Occipital lobe (tissue), 3 donors: ENCODE measurements at places on chromosomes 2 and 18. TPM values are rescaled to one million over a fixed set of nuclear protein-coding genes. Genes with fewer than 3 reads are reported as not detected.

Gene SMAD2
- total RNA-seq: 70.8 TPM

GRCh38 chr2:118645876-118646275 is 201.6 kb downstream of the EN1 start:
- no peak for DNase-seq

Gene POTEC
- total RNA-seq: not detected

DNA sequence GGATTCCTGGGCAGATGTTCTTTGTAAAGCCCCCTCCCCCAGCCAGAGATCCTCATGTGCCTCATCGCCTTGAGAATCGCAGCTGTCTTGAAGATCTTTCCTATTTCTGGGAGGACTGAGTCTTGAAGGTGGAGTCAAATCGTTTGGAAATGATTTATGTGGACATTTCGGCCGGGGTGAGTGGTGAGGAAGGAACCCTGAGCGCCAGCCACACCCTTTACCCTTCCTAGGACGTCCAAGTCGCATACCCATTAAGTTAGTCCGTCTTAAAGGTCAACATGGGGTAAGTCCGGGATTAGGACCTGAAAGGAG is 84.9 kb upstream of the ZCCHC2 start:
- DNase-seq: no peak

- no peak for DNase-seq
Measured at GRCh38 chr18:74310411-74310810, 5.2 kb upstream of the C18orf63 start.

Gene ATIC
- 18.6 TPM for total RNA-seq

DNA sequence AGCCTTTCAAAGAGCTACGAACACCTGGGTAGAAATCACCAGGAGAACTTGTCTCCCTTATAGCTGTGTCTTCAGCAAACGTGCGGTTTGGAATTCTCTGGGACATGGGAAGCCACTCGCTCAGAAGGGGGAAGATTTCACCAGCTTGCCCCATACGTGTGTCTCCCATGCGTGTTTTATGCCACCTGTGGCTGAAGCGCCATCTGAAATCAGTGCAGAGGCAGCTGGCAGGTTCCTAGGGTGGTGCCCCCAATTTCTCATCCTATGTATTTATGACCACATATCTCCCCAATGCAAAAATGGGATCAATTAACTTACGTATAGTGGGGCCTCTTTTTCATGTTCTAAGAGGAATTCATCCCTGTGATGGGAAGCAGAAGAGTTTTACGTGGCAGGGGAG is 81.6 kb downstream of the TPO start:
- no peak for DNase-seq

Gene CROCC2
- under 0.01 TPM for total RNA-seq

Gene SS18
- 68.0 TPM for total RNA-seq

DNA sequence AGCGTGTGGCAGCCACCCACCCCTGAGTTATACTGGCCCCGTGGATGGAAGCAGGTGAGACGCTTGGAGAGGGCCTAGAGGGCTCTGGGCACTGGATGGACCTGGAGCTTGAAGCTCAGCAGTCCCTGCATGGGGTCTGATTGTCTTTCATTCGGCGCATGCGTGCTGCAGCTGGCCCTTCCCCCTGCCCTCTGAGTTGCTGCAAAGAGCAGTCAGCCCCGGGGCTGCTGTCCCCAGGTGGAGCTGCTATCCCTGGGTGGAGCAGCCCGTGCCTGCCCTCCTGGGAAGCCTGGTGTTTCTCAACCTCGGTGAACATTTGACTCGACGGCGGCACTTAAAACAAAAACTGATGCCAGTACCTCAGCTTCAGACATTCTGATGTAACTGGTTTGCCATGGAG is 29.6 kb downstream of the IGFBP5 start:
- no peak for DNase-seq

DNA sequence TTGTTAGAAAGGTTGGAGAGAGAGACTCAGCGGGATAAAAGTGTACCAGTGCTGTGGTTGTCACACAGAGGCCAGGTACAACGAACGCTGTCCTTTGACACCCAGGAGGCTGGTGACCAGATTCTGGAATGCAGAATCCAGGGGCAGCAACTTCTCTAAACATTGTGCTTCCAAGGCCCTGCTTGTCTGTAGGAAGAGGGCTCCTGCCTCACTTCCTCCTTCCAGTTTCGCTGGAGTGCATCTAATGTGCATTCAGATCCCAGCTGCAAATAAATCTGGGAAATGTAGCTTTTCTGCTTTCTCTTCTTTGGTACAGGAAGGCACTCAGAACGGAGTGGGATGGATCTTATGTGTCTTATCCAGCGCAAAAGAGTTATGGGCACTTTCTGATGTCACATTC is 171.8 kb upstream of the ATP5MC3 start:
- DNase-seq: no peak

DNA sequence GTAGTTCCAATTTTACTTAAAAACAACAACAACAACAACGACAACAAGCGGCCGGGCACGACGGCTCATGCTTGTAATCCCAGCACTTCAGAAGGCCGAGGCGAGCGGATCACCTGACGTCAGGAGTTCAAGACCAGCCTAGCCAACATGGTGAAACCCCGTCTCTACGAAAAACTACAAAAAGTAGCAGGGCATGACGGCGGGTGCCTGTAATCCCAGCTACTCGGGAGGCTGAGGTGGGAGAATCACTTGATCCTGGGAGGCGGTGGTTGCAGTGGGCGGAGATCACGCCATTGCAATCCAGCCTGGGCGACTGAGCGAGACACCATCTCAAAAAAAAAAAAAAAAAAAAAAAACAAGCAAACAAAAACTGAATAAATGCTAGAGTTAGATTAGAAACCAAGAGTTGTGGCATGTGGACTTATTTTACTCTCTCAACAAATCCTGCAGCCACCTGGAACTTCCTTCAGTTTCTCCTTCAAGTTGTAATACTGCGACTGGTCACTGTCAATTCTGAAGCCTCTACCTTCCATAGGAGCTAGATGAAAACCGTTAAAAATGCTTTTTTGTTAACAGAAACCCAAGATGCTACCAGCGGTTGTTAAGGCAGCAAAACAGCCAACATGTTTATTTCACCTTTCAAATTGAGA is 1.3 kb downstream of the ATP5F1A start:
- DNase-seq: no peak

- DNase-seq: no peak
Measured at GRCh38 chr2:240871071-240871958, 2.7 kb downstream of the AGXT start.

Gene TMEM200C
- 16.4 TPM for total RNA-seq

GRCh38 chr2:25879133-25879730 is 945 bp upstream of the ASXL2 start:
- no peak for DNase-seq

- DNase-seq: no peak
Measured at GRCh38 chr2:2640818-2641217, 309.7 kb upstream of the MYT1L start.

DNA sequence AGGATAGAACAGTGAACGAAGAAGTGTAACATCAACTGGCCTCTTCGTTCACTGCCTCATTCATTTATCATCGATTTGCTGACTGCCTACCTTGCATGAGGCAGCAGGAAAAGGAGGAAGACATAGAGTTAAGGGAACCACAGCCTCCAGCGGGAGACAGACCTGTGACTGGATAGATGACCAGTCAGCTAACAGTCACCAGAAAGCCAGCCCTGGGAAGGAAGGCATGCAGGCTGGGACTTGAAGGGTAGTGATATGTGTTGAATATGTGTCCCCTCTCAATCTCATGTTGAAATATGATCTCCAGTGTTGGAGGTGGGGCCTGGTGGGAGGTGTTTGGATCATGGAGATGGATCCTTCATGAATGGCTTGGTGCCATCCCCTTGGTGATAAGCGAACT is 58.3 kb downstream of the CTIF start:
- no peak for DNase-seq

GRCh38 chr2:168255866-168256265 is 8.5 kb upstream of the STK39 start:
- DNase-seq: no peak

Gene ELOA2
- total RNA-seq: not detected

Gene UBE2F
- total RNA-seq: 30.9 TPM

DNA sequence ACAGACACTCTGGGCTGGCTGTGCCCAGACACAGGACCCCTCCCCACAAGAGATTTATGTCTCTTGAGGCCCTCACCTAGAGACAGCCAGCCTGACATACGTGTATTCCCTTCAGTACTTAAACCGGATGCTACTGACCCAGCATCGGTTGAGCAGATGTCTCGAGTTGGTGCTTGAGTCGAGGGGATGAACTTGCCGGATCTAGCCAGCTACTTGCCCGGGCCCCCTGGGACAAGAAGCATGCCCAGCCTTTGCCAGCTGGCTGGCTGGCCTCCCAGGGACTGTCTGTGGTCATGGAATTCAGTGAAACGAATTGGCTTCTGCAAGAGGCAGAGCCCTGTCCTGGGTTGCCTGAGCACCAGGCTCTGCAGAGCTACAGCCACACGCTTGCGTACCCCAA is 36.0 kb downstream of the DNMT3A start:
- no peak for DNase-seq

Gene EGR4
- total RNA-seq: not detected

GRCh38 chr2:142307086-142307485 is 176.3 kb upstream of the LRP1B start:
- no peak for DNase-seq

Gene SLC19A3
- 1.2 TPM for total RNA-seq

Gene UXS1
- 98.6 TPM for total RNA-seq

- DNase-seq: no peak
Measured at GRCh38 chr2:44450082-44450481, 88.3 kb downstream of the CAMKMT start.

Gene AQP12B
- total RNA-seq: not detected

Gene HTRA2
- 56.3 TPM for total RNA-seq

Gene AMER3
- total RNA-seq: 32.8 TPM

DNA sequence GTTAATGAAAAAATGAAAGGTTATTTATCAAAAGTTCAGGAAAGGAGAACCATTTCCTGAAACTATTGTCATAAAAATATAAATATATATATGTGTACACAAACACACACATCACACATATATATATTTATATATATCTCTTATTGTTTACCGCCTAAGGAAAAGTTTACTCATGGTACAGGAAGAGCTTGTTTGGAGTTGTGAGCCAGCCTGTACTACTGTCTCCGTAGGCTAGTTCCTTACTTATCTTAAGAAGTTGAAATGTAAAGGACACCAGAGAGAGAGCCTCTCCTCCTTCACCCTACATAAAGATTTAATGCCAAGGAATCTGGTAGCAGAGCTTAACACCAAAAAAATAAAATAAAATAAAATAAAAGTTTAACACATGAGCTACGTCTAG is 19.6 kb downstream of the DSC1 start:
- no peak for DNase-seq

- DNase-seq: no peak
Measured at GRCh38 chr2:37733251-37733650, 61.8 kb upstream of the CDC42EP3 start.

- DNase-seq: no peak
Measured at GRCh38 chr2:33058716-33059470, 112.1 kb downstream of the LTBP1 start.

DNA sequence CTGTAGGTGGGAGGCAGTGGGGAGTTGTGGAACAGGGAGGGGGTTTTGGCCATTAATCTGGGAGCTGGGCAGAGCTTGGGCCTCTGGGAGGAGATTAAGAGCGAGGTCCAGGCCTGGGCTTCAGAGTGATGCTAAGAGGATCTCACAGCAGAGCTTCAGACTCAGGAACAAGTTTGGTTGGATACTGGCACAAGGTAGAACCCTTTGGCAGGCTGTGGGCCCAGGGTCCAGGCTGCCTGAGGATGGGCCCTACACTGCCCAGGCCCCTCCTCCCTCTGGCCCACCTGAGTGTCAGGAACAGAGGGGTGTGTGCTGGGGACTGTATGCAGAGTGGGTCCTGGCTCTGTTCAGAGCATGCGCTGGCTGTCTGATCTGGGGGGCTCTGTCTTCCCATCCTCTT is 334.9 kb downstream of the CYP26B1 start:
- DNase-seq: no peak

GRCh38 chr18:26017929-26018328 is 72.5 kb downstream of the SS18 start:
- DNase-seq: no peak

GRCh38 chr2:190511104-190511503 is 23.4 kb downstream of the NEMP2 start:
- no peak for DNase-seq

GRCh38 chr2:20433249-20433648 is 13.6 kb upstream of the RHOB start:
- DNase-seq: no peak

Gene DHRS9
- total RNA-seq: 0.94 TPM

- no peak for DNase-seq
Measured at GRCh38 chr2:73260338-73260984, 23.8 kb downstream of the FBXO41 start.

GRCh38 chr2:163493359-163494298 is 242.2 kb downstream of the FIGN start:
- DNase-seq: no peak

Gene BOLL
- not detected for total RNA-seq

- DNase-seq: no peak
Measured at GRCh38 chr18:63523660-63524059, 18.5 kb upstream of the SERPINB12 start.

- no peak for DNase-seq
Measured at GRCh38 chr2:98538280-98539041, 69.9 kb downstream of the COA5 start.

- no peak for DNase-seq
Measured at GRCh38 chr2:29035016-29035745, 39.1 kb downstream of the PCARE start.
